ENCODE measurements at places on chromosomes 4 and X.
A peak's percentile ranks its signal among the peaks of the same experiment; 100 is the strongest.

GRCh38 chr4:154029171-154029570 is 240.3 kb upstream of the SFRP2 start:
- DNase-seq: no peak

- no peak for DNase-seq
Observed at GRCh38 chr4:72974694-72975487, 94.6 kb downstream of the COX18 start.

DNA sequence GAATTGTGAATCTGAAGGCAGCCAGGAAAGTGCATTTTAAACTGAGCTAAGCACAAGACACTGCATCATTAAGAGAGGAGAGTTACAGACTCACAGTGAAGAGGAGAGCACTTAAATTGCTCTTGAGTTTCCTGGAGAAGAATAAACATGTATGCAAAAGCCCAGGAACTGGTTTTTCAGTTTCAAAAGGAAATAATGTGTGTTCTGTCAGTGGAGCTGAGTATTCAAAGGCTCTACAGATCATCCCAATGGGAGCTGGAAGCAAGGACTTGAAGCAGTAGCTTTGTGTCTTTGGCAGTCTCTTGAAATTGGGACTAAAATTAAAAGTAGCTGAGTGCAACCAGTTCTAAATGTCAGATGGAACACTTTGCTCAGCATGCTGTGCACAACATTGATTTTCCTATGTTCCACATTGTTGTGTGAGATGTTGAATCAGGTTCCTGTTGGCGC is 147.5 kb upstream of the ANK2 start:
- DNase-seq: peak; percentile 68

DNA sequence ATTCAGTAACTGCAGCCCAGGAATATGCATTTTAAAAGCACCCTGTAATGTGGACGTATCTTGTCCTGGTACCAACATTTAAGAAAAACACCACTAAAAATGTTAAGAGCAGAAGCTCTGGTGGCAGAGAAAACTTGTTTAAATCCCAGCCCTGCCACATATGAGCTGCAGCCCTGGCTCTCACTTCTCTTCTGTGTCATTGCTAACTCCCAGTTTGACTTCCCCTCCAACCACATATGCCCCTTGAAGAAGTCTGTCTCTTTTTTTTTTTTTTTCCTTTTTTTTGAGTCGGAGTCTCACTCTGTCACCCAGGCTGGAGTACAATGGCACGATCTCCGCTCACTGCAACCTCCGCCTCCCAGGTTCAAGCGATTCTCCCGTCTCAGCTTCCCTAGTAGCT is 14.8 kb downstream of the LHFPL1 start:
- no peak for DNase-seq

DNA sequence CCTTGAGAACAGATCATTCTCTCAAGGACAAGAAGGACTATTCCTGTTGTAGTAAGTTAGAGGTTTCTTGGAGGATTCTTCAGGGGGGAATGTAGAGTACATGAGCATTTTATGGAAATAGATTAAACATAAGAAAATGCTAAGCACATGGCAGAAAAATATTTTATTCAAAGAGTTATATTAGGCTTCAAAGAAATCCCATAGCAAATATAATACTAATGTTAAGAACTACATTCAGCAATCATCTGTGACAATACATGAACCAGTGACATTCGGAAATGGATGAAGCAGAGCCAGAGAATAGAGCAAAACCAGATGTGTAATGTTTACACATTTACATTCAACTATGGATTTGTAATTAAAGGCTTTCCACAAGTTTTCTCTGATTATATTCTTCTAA is 288.6 kb downstream of the NAF1 start:
- DNase-seq: no peak

DNA sequence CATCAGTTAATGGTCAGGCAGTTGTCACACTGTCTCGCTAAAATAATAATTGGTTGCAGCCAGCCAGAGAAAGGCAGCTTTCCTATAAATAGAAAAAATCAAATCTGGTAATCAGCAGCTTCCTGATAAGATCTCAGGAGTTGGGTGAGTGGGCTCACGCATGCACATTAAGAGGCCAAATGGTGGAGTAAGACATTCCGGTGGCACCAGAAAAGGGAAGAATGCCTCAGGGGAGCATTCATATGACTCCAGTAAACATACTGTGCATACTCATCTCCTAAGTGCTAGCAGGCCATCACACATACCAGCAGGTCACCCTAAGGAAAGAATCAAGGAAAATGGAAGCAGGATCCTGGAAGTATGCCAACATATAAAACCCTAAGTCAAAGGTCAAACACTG is 40.1 kb downstream of the UGT2B15 start:
- no peak for DNase-seq

GRCh38 chr4:79232540-79232939 is 93.3 kb downstream of the NAA11 start:
- no peak for DNase-seq

GRCh38 chr4:145609481-145610427 is 9.4 kb upstream of the MMAA start:
- peak; percentile 65 for DNase-seq

GRCh38 chrX:39907964-39908661 is 189.6 kb downstream of the BCOR start:
- peak; percentile 33 for DNase-seq

- DNase-seq: no peak
Observed at GRCh38 chr4:51870441-51871188, 27.7 kb downstream of the DCUN1D4 start.

DNA sequence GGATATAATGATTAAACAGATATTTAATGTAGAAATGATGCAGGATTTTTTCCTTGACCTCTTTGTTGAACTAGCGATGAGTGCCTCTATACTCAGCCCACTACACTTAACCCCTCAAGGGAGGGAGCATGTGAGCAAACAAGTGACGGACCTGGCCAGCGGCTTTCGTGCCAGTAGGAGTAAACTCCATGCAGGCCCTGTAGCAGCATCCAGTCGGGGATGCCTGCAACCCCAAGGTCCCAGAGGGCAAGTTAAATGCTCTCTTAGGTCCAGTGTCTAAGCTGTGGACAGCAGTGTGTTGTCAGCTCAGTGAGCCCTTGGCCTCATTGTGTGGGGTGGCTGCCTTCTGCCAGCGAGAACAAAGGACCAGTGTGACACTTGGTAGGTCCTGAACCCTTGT is 708.7 kb downstream of the TECRL start:
- DNase-seq: no peak

GRCh38 chr4:4603067-4603466 is 61.2 kb upstream of the STX18 start:
- no peak for DNase-seq

GRCh38 chr4:159549098-159549518 is 446.2 kb downstream of the RAPGEF2 start:
- DNase-seq: no peak

- DNase-seq: no peak
Observed at GRCh38 chr4:97665553-97665952, 477.7 kb downstream of the STPG2 start.

Data from globus pallidus (tissue), 1 donor.